Breast epithelium (tissue), 4 donors: ENCODE measurements at places on chromosomes 1 and 21.

- DNase-seq = no peak
These were observed 100.8 kb downstream of the PRDM16 start for GRCh38 chr1:3169665-3170356.

GRCh38 chr1:46148318-46148717 is 15.9 kb upstream of the PIK3R3 start:
- DNase-seq = no peak

GRCh38 chr1:24472527-24473251 is 29.9 kb upstream of the RCAN3 start:
- peak; percentile 54 for DNase-seq

DNA sequence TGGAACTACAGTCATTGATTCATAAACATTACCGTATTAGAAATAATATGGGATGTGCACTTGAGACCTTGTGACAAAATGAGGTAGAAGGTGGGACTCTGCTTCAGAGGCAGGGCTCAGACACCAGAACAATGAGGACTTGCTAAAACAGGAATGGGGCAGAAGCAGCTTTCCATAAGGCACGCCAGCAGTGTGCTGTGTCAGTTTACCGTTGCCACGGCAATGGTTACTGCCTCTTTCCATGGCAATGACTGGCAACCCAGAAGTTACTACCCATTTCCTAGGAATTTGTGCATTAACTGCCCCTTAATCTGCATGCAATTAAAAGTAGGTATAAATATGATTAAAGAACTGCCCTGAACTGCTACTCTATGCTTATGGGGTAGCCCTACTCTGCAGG is 169.0 kb downstream of the CHRM3 start:
- DNase-seq = no peak

GRCh38 chr1:28509705-28510272 is 3.9 kb downstream of the RCC1 start:
- no peak for DNase-seq

DNA sequence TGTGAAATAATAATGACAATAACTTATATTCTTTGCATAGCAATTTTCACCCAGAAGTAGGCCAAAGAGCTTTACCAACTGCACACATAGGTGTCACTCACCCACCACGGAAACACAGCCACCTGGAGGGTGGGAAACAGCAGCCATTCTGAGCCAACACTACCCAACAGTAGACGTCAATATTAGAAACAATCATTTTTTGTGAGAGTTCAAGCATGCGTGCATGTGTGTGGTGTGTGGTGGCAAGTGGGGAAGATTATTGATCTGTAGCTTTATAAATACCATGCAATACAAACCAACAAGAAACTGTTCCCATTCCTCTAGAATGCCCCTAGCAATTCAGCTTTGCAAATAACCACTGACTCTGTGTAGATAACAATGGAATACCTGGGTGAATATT is 19.1 kb downstream of the PROX1 start:
- no peak for DNase-seq

DNA sequence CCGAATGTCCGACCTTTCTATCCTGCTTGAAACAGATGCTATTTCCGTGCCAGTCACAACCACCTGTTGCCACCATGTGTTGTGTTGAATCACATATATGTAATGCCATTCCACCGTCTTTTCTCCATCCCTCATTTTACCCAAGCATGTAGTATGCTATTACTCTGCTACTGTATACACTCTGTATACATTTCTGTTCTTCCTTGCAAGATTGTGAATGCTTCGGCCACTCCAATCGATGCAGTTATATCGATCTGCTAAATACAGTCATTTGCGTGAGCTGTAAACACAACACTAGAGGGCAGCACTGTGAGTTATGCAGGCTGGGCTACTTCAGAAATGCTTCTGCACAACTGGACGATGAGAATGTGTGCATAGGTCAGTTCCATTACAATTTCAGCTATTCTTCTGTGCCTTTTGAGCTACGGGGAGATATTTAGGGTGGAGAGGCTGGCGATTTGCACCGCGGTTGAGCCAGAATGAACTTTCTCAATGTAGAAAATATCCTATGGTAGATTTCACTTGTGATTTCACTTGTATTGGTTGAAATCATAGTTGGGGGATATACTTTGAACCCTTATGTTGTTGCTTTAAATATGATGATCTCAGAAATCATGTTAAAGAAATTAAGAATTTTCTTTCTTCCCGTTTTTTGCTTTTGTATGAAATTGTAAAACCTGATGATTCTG is 289.8 kb downstream of the NTNG1 start:
- no peak for DNase-seq

- DNase-seq = no peak
These were observed 24.9 kb downstream of the HSPG2 start for GRCh38 chr1:21912038-21912758.

- no peak for DNase-seq
These were observed 645 bp upstream of the TLR5 start for GRCh38 chr1:223143537-223144248.

DNA sequence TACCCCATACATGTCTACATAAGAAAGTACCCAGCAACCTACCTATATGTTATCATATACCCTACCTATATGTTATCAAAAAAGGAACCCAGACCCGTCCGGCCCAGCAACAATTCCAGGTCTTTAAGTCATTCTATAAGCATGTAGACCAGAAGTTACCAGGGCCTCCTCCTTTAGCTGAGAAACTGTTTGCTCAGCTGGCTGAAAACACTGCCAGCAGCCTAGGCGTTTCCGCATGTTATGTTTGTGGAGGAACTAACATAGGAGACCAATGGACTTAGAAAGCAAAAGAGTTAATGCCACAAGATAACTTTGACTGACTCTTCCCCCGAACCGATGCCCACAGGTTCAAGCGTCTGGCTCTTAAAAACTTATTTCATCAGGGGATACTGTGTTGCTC is 7.1 kb upstream of the ZNF678 start:
- DNase-seq = no peak
